ENCODE measurements at places on chromosomes 11 and 22. TPM values are rescaled to one million over a fixed set of nuclear protein-coding genes. Genes with fewer than 3 reads are reported as not detected.

OR4D10 gene
- not detected for total RNA-seq

OR4P4 gene
- not detected for total RNA-seq

CATSPER1 gene
- total RNA-seq = 2.0 TPM

KCNQ1 gene
- 0.19 TPM for total RNA-seq

CST6 gene
- not detected for total RNA-seq

PDE3B gene
- 2.4 TPM for total RNA-seq

MUC5AC gene
- 3.6 TPM for total RNA-seq

GLYATL1 gene
- total RNA-seq = not detected
